Astrocyte (in vitro differentiated cells and primary cell): ENCODE measurements at places on chromosomes 1 and 21. TPM values are rescaled to one million over a fixed set of nuclear protein-coding genes. Genes with fewer than 3 reads are reported as not detected.

- no peaks in the 10 kb centered on the region for H3K4me1 ChIP-seq
- DNase-seq = no peak
- no peak overlapping the region for H3K4me3 ChIP-seq
- H3K27me3 ChIP-seq = no peaks in the 10 kb centered on the region
- H3K36me3 ChIP-seq = peaks cover 4% of the 10 kb centered on the region
Observed at GRCh38 chr21:41848958-41849580, 30.1 kb downstream of the PRDM15 start.

GRCh38 chr1:197910120-197910991 lies 6.8 kb upstream of the LHX9 start:
- no peaks in the 10 kb centered on the region for H3K36me3 ChIP-seq
- peaks cover 5% of the 10 kb centered on the region for H3K4me1 ChIP-seq
- peaks cover 100% of the 10 kb centered on the region for H3K27me3 ChIP-seq
- no peak overlapping the region for H3K4me3 ChIP-seq

GRCh38 chr1:246843876-246844275 lies 87.9 kb downstream of the AHCTF1 start:
- no peak overlapping the region for H3K4me3 ChIP-seq
- H3K4me1 ChIP-seq = no peaks in the 10 kb centered on the region
- no peak overlapping the region for H3K27ac ChIP-seq
- peaks cover 20% of the 10 kb centered on the region for H3K36me3 ChIP-seq
- no peaks in the 10 kb centered on the region for H3K27me3 ChIP-seq

DNA sequence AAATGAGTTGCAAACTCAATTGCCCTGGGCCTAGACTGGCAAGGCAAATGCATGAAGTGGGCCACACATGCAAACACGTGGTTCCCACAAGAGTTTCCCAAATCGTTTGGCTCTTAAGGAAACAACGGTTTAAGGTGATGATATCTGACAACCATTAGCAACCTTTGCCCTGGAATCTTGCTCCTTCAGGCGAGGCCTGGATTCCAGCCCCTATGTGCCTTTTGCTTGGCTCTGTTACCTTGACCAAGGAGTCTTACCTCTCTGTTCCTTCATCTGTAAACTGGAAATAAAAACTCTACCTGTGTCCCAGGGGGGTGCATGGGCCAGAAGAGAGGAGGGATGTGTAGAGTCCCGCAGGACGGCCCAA lies 72.1 kb upstream of the CASZ1 start:
- no peak overlapping the region for H3K4me3 ChIP-seq
- peaks cover 5% of the 10 kb centered on the region for H3K4me1 ChIP-seq
- no peak overlapping the region for H3K27ac ChIP-seq
- peaks cover 39% of the 10 kb centered on the region for H3K27me3 ChIP-seq
- no peak for DNase-seq
- no peaks in the 10 kb centered on the region for H3K36me3 ChIP-seq

The DNALI1 gene
- 7.2 and 9.6 TPM in 2 replicates for total RNA-seq

GRCh38 chr1:167185974-167186657 lies 34.6 kb upstream of the POU2F1 start:
- H3K4me3 ChIP-seq = no peak overlapping the region
- H3K4me1 ChIP-seq = no peaks in the 10 kb centered on the region
- no peaks in the 10 kb centered on the region for H3K27me3 ChIP-seq
- no peak overlapping the region for H3K27ac ChIP-seq
- no peaks in the 10 kb centered on the region for H3K36me3 ChIP-seq

- no peak overlapping the region for H3K4me3 ChIP-seq
- H3K4me1 ChIP-seq = peaks cover 6% of the 10 kb centered on the region
- peak; percentile 53 for DNase-seq
- H3K27ac ChIP-seq = no peak overlapping the region
- peaks cover 11% of the 10 kb centered on the region for H3K27me3 ChIP-seq
Observed at GRCh38 chr1:63721531-63722189, 52.2 kb upstream of the ROR1 start.

GRCh38 chr1:233936842-233937241 lies 32.4 kb downstream of the SLC35F3 start:
- H3K27ac ChIP-seq = no peak overlapping the region
- no peaks in the 10 kb centered on the region for H3K27me3 ChIP-seq
- no peak overlapping the region for H3K4me3 ChIP-seq
- no peak for DNase-seq
- no peaks in the 10 kb centered on the region for H3K36me3 ChIP-seq
- no peaks in the 10 kb centered on the region for H3K4me1 ChIP-seq

GRCh38 chr1:155645648-155646047 lies 35.6 kb downstream of the MSTO1 start:
- no peaks in the 10 kb centered on the region for H3K27me3 ChIP-seq
- no peak overlapping the region for H3K4me3 ChIP-seq

- H3K27me3 ChIP-seq = no peaks in the 10 kb centered on the region
- peaks cover 8% of the 10 kb centered on the region for H3K4me1 ChIP-seq
- no peak overlapping the region for H3K27ac ChIP-seq
- no peaks in the 10 kb centered on the region for H3K36me3 ChIP-seq
- no peak overlapping the region for H3K4me3 ChIP-seq
- DNase-seq = no peak
Observed at GRCh38 chr1:28640766-28641165, 2.1 kb downstream of the TAF12 start.

- DNase-seq = peak; percentile 76
- H3K4me3 ChIP-seq = no peak overlapping the region
- H3K27ac ChIP-seq = no peak overlapping the region
- no peaks in the 10 kb centered on the region for H3K36me3 ChIP-seq
- no peaks in the 10 kb centered on the region for H3K27me3 ChIP-seq
Observed at GRCh38 chr1:64006276-64007051, 197.0 kb upstream of the UBE2U start.

DNA sequence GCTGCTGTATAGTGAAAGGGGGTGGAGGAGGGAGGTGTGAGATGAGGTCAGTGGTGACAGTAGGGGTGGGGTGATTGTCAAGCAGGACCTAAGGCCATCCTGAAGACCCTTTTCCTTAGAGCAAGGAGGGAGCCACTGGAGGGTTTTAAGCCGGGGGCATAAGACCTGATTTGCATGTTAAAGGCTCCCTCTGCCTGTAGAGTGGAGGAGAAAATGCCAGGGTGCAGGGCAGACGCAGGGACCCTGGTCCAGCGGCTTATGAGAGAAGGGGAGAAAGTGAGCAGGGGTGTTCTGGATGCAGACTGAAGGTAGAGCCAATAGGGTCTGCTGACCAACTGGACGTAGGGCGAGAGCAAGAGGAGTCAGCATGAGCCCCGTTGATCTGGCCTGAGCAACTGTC lies 154.1 kb downstream of the TRABD2B start:
- no peaks in the 10 kb centered on the region for H3K36me3 ChIP-seq
- no peak overlapping the region for H3K4me3 ChIP-seq
- H3K27ac ChIP-seq = no peak overlapping the region
- no peaks in the 10 kb centered on the region for H3K4me1 ChIP-seq

DNA sequence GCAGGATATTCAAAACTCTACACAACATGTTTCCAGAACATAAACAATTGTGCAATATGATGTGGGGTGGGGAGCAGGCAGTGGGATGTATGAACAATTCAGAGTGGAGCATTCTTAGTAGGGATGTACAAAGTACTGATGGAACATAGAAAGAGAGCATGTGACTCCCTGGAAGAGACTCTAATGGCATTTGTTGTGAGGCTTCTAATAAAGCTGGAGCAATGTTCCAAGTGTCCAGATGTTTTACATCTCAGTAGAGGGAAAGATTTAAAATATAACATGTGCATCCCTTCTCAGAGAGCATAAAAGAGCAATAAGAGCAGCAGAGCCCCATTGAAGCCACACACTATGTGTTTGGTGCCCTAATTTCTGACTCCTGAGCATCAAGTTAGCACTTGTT lies 116.5 kb downstream of the BRINP2 start:
- peaks cover 7% of the 10 kb centered on the region for H3K27me3 ChIP-seq
- H3K4me3 ChIP-seq = no peak overlapping the region
- peaks cover 10% of the 10 kb centered on the region for H3K4me1 ChIP-seq
- no peak for DNase-seq
- H3K27ac ChIP-seq = no peak overlapping the region
- no peaks in the 10 kb centered on the region for H3K36me3 ChIP-seq

- no peaks in the 10 kb centered on the region for H3K27me3 ChIP-seq
- H3K36me3 ChIP-seq = no peaks in the 10 kb centered on the region
- DNase-seq = no peak
- H3K27ac ChIP-seq = no peak overlapping the region
Observed at GRCh38 chr1:107776900-107777663, 187.9 kb downstream of the VAV3 start.

DNA sequence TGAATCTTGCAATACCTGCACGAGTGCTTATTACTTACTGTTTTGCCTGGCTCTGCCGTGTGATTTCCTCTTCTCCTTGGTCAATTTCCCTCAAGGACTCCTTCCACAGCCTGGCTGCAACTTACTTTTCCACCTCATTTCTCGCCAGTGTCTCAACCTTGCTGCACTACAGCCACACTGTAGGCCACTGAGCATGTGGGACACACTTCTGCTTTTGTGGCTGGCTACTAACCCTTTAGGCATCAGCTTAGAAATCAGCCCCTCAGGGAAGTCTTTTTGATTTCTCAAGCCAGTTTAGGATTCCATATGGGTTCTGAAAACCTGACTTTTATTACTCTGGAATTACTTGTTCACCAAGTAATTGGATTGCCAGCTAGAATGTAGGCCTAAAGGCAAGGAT lies 5.2 kb upstream of the DMRTB1 start:
- no peak overlapping the region for H3K4me3 ChIP-seq
- no peak for DNase-seq
- peaks cover 6% of the 10 kb centered on the region for H3K27me3 ChIP-seq
- no peaks in the 10 kb centered on the region for H3K36me3 ChIP-seq

DNA sequence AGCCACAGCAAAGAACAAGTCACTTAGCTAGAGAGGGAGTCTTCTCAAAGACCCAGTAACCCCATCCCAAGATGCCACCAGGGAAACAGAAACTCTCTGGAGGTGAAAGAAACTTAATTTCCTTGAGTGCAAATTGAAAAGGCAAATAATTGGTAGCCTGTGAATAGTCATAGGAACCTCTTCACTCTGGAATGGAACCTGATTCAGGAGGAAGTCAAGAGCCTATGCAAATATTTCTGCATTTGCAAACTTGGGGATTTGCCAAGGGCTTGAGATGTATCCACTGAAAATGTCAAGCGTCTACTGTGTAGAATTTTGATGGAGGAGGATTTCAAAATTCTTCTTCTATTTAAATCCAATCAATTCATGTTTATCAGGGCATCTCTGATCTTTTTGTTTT lies 5.7 kb downstream of the HIVEP3 start:
- no peaks in the 10 kb centered on the region for H3K27me3 ChIP-seq
- peaks cover 20% of the 10 kb centered on the region for H3K4me1 ChIP-seq

DNA sequence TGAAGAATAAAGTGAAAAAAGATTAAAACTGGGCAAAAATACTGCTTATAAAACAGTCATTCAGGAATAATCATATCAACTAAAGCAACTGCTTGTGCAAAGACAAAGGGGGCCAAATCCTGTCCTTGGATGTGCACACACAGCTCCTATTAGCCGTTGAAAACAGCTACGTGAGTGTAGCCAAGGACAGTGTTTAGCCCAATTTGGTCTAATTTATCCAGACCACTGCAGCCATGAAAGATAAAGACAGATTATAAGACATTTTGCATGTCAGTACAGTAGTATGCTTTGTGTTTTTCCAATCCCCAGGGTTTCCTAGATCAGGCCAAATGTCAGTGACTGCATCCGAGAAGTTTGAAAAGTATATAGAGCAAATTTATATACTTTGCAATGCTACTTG lies 146.3 kb upstream of the PKN2 start:
- H3K4me3 ChIP-seq = no peak overlapping the region
- H3K36me3 ChIP-seq = no peaks in the 10 kb centered on the region
- H3K4me1 ChIP-seq = no peaks in the 10 kb centered on the region
- no peak for DNase-seq
- H3K27ac ChIP-seq = no peak overlapping the region

- no peak overlapping the region for H3K4me3 ChIP-seq
- no peaks in the 10 kb centered on the region for H3K36me3 ChIP-seq
- H3K27ac ChIP-seq = no peak overlapping the region
- no peaks in the 10 kb centered on the region for H3K4me1 ChIP-seq
- no peak for DNase-seq
Observed at GRCh38 chr21:42733874-42734273, 80.5 kb downstream of the PDE9A start.

The NCAM2 gene
- 4.6 and 6.8 TPM in 2 replicates for total RNA-seq

The C4BPB gene
- 0.25 and 0.36 TPM in 2 replicates for total RNA-seq

DNA sequence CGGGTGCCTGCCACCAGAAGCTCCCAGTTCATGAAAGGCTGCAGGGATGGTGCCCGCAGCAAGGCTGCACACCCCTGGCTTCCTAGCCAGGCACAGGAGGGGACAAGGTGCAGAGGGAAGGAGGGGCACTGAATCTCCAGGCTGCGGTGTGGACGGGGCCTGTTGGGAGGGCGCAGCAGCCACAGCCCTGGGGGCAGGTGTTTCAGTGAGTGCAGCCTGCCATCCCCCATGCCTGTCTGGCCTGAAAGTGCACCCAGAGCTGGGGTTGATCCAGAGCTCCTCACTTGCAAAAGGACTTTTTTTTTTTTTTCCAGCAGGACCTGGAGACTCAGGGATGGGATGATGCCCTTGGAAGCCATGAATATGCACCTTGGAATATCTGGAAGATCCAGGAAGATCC lies 153.7 kb upstream of the C1orf174 start:
- H3K27ac ChIP-seq = no peak overlapping the region
- H3K27me3 ChIP-seq = no peaks in the 10 kb centered on the region
- no peaks in the 10 kb centered on the region for H3K36me3 ChIP-seq
- no peaks in the 10 kb centered on the region for H3K4me1 ChIP-seq

The HUNK gene
- 0.34 and 0.77 TPM in 2 replicates for total RNA-seq

DNA sequence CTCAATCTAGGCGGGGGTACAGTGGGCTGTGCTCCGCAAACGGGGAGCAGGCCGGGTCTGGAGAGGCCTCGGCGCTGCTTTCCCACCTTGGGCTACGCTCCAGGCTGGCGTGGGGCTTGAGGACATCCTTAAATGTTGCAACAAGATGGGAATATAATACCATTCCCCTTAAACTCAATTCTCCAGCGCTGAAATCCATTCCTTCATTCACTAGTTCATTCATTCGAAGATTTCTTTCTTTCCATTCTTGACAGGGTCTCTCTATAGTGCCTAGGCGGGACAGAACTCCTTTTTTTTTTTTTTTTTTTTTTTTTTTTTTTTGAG lies 261 bp upstream of the DPM3 start:
- H3K27me3 ChIP-seq = no peaks in the 10 kb centered on the region
- H3K4me1 ChIP-seq = peaks cover 8% of the 10 kb centered on the region
- DNase-seq = no peak
- H3K4me3 ChIP-seq = peak overlapping the region; percentile 98

The FCRL2 gene
- not detected in 2 replicates for total RNA-seq

DNA sequence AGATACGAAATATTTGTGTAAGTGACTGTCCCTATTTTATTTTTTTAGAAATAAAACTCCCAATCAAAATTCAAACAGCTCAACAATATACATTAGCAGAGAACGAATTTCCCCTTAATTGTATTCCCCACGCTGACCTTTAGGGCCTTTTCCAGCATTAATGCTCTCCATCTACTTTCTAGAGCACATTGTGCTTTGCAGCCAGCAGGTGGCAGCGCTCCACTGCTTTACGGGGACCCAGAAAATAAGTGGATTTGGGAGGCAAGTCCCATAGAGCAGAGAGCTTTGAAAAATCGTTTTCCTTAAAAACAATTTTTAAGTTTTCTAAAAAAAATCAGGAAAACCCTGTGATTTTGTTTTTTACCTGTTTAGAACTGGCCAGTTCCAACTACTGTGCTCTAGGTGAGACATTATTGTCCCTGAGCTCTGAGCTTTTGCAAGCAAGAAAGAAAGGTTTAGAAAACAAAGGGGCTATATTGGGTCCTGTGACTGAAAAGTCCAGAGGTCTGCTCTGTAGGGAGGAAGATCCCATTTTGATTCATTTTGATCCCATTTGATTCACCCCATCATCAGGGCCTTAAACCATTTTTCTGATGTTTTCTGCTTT lies 144.4 kb upstream of the ZNF644 start:
- H3K27ac ChIP-seq = no peak overlapping the region
- peak; percentile 24 for DNase-seq
- no peaks in the 10 kb centered on the region for H3K27me3 ChIP-seq
- no peak overlapping the region for H3K4me3 ChIP-seq

The LRRC3 gene
- total RNA-seq = 5.2 and 5.6 TPM in 2 replicates

The PPFIA4 gene
- 9.1 and 11.0 TPM in 2 replicates for total RNA-seq
